ENCODE measurements at places on chromosomes 3 and 15.

DNA sequence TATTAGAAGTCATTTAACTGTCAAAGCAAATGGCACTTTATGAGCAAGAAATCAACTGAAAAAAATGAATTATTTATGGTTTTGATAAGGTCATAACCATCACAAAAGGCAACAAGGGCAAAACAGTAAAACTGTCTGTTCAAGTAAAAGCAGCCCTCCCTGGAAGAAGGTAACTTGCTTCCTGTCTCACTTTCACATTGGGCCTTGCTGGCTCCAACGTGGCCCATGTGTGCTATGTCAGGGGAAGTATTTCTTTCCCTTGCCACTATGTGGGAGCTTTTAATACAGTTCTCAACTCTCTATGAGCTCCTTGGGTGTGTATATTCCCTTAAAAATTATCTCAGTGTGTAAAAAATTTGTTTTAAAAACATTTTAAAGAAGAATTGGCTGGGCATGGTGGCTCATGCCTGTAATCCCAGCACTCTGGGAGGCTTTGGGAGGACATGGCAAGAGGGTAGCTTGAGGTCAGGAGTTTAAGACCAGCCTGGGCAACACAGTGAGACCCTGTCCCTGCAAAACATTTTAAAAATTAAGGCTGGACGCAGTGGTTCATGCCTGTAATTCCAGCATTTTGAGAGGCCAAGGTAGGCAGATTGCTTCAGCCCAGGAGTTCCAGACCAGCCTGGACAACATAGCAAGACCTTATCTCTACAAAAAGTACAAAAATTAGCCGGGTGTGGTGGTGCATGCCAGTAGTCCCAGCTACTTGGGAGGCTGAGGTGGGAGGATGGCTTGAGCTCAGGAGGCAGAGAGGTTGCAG, 45.2 kb upstream of the TJP1 start:
- no peak for DNase-seq

DNA sequence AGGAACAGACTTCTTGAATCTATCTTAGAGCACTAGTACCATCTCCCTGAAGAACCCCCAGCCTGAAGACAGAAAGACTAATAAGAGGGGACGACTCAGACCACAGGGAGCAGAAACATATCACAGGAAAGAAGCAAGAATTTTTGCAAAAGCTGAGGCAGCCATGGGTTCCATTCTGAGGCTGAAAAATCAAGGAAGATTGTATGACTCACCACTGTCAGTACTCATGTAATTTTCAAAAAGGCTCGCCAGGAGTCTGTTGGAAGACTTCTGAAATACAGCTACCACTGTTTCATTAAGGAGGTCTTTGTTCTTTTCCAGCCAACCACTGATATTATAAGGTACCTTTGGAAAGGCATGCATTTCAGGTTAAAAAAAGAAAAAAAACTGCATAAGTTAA, 47.5 kb downstream of the MYH15 start:
- DNase-seq = no peak

DNA sequence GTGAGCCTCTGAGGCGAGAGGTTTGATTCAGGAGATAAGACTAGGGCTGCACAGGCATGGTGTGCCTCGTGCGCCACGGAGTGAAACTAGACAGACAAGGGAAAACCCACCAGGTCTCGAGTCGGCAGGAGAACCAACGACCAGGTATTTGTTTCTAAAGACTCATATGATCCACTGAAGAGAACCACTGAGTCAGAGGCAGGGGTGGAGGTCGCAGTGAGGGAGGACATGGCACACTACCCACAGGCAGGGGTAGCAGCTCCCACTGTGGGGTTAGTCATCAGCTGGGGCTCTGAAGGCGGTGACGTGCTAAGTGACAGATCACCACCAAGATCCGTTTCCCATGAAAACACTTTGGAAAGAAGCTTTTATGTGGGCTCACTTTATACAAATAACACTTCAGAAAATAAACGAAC, 45.7 kb downstream of the CHSY1 start:
- no peak for DNase-seq

DNA sequence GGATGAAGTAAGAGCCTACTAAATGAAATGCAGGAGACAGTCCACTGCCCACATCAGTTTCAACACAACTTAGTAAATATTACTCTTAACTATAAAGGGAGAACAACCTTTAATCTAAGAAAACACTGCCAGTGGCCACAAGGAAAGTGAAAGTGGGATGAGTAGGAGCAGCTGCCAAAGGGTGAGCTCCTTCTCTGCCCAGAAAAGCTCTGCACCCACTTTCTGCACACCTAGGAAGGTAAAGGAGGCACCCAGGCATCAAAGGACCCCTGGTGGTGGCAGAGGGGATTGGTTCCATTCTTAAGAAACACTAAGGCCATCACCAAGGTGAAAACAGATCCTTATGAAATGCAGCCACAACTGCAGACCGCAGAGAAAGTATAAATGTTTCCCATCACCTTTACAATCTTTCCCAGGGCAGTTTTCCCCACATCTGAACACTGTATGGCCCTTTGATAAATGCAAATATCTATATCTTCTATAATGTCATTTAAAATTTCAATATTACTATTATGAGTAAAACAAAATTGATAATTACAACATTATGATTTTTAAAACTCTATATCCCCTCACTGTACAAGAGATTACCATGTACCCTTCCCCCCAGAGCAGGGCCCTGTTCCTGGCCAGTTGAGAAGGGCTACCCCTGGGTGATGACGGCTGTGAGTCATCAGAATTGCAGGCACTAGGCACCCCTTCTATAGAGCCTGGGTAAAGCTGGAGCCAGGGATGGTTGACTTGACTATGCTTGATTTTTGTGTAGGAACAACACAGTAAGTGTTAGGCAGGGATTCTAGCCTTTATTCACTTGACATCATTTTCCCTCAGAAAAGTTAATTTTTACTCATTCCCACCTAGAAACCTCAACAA, 92.0 kb downstream of the SNRK start:
- peak; percentile 2 for DNase-seq

GRCh38 chr3:72763751-72764440, 84.3 kb downstream of the SHQ1 start:
- no peak for DNase-seq

DNA sequence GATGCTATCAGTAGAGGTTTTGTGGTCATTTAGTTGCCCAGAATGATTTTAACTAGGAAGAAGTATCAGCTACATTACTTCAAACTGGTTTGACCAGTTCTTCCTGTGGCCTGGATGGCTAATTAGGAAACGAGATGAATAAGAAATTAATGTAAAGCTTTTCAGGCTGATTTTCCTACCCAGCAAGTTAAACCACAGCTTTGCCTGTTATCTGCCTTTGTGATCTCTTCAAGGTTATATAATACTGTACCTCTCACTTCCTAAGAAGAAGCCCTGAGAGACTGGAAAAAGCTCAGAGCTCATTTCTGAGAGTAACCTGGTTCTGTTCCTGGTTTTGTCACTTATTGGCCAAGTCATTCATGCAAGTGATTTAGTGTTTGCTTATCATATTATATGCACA, 782.2 kb upstream of the GOLIM4 start:
- DNase-seq = no peak

- DNase-seq = peak; percentile 15
Measured at GRCh38 chr3:177597311-177598096, 400.2 kb upstream of the TBL1XR1 start.

DNA sequence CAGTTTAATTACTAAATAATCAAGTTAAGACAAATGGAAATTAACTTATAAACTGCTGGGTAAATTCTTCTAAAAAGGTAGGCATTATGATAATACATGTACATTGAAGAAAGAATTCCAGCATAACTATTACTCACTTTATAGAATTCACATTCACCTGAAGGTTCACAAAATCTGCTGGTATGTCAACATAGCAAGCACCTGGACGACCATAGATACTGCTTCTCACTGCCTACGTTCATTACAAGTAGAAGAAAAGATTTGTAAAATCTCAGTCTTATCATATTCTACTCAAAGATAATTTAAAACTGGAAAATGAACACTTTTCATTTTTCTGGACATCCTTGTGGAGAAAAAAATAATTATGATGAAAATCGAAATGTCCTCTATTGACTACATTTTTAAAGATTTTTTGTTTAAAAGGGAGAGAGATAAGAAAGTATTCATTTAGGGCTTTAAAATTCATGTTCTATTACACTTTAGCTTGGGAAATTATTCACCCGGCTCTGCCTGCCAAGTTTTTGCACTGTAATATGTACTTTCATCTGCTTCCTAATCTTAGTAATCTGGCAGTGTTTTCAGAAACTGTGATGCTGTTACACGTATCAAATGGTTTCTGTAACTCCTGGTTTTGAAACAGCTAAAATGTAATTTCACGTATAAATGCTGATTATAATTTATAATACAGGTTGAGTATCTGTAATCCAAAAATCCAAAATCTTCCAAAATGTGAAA, 16.1 kb downstream of the HACL1 start:
- no peak for DNase-seq

GRCh38 chr15:29736012-29736743, 86.1 kb downstream of the TJP1 start:
- DNase-seq = no peak

DNA sequence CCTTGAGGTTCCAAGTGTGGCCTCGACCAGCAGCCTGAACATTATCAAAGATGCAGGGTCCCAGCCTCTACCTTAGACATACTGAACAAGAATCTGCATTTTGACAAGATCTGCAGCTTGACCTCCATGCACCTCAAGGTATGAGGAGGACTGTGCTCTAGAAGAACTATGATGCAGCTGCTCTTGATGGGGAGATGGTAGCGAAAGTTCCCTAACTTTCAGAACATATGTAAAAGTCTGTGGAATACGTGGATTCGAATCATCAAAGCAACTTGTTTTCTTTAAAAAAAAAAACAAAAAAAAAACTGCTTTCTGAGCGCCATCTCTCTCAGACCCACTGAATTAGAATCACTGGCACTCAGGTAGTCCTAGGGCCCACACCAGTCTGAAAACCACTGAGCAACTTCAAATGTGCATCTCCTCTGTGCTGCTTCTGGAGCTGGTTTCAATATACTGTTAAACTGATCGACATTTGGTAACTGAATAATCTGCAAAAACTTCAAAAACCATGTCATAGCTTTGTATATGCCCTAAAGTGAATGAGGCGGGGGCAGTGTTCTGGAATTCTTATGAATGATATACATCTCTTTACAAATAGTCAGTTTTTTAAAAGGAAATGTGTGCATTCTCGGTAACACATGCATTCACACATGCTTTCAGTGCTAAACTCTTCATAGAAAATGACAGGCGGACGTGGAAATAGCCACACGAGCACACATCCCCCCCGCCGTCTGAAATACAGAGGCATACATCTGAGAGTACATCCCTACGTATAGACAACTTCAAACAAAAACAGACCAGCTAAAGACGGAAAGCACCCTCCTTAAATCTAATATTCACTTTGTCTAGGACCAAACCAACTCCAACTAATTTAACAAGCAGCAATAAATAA, 128.8 kb downstream of the FOXP1 start:
- DNase-seq = no peak

- DNase-seq = no peak
Measured at GRCh38 chr3:168472783-168473182, 377.1 kb upstream of the GOLIM4 start.

GRCh38 chr15:74460298-74460697, 662 bp downstream of the UBL7 start:
- DNase-seq = no peak

DNA sequence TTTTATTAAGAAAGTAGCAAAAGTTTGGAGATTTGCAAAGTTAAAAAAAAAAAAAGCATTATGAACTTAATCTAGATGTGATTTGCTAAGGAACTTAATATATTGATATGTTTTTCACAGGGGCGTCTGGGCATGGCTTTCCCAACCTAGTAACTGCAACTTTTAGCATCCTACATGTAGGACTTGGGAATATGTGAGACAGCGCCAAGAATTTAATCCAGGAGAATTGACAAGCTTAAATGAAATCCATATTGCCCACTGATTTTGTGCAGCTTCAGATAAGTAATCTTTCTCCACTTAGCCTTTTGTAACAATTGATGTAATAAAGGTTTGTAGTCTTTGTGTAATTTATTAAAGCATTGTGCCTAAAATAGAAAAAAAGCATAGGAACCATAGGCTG, 982 bp upstream of the GABPB1 start:
- no peak for DNase-seq

DNA sequence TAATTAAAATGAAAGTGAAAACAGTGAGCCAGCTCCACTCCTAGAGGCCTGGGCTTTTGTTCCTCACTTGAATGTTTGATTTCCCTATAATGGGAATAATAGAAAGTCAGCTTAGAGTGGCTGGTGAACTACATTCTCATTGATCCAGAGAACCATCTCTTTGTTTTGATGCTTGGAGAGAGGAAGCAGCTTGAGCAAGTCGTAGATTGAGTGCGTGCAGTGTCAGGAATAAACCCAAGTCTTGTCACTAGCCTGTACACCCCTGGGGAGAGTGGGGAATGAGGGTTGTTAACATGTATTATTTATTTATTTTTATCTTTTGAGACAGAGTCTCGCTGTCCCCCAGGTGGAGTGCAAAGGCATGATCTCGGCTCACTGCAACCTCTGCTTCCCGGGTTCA, 885 bp upstream of the LSG1 start:
- DNase-seq = no peak

DNA sequence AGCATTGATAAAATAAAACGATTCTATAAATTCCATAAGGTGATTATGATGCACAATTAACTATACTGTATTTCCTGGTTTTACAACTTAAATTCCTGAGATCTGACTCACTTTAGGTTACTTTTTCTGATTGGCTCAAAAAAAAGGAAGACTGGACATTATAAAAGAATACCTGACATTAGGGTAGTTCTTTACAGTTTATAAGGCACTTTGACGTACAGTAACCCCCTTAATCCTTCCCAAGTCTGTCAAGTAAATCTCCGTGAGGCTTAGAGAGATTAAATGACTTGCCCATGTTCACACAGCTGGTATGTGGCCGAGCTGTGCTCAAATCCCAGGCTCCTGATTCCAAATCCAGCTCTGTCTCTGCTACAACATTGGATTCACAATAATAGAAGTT, 1.0 kb upstream of the SLTM start:
- DNase-seq = no peak

DNA sequence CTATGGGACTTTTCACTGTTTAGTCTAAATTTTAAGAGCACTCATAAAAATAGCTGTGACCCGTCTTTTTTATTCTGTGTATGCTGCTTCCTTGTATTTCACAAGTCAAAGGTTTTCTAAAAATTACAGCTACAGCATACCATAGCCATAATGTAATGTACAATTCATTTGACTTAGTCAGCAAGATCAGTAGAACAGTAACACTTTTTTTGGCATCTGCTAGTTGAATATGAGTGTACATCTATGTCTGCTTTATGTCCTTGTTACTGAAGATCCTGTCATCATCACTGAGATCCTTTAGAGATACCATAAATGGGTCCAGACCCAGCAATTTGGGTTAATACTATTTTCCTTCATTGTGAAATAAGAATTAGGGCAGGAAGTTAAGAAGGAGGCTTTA, 42.2 kb downstream of the CMSS1 start:
- DNase-seq = no peak

DNA sequence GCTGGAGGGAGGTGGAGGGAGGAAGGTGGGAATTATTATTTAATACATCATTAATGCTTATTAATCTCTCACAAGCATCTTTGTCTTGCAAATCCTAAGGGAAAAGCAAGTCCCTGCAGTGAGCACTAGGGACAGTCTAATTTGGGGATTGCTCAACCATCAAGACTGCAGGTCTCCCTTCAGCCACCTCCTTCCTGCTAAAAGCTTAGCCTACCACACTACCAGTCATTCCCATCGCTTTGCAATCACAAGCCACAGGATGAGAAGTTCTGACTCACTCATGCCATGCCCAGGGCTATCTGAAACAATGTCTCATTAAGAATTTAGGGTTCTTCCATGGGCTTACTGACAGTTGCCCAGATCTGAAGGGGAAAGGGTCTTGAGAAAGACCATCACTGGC, 51.0 kb upstream of the EIF1B start:
- no peak for DNase-seq
